ENCODE measurements at places on chromosomes 2 and 18. TPM values are rescaled to one million over a fixed set of nuclear protein-coding genes. Genes with fewer than 3 reads are reported as not detected.
A peak's percentile ranks its signal among the peaks of the same experiment; 100 is the strongest.

POTEC gene
- total RNA-seq: not detected

GRCh38 chr2:104793966-104794365 lies 59.9 kb upstream of the POU3F3 start:
- no peaks in the 10 kb centered on the region for H3K36me3 ChIP-seq
- no peak overlapping the region for H3K4me3 ChIP-seq
- peaks cover 8% of the 10 kb centered on the region for H3K27me3 ChIP-seq
- H3K4me1 ChIP-seq: no peaks in the 10 kb centered on the region

AP1S3 gene
- 4.7 TPM for total RNA-seq

UGT1A4 gene
- not detected for total RNA-seq

CCDC178 gene
- total RNA-seq: 1.6 TPM

DNA sequence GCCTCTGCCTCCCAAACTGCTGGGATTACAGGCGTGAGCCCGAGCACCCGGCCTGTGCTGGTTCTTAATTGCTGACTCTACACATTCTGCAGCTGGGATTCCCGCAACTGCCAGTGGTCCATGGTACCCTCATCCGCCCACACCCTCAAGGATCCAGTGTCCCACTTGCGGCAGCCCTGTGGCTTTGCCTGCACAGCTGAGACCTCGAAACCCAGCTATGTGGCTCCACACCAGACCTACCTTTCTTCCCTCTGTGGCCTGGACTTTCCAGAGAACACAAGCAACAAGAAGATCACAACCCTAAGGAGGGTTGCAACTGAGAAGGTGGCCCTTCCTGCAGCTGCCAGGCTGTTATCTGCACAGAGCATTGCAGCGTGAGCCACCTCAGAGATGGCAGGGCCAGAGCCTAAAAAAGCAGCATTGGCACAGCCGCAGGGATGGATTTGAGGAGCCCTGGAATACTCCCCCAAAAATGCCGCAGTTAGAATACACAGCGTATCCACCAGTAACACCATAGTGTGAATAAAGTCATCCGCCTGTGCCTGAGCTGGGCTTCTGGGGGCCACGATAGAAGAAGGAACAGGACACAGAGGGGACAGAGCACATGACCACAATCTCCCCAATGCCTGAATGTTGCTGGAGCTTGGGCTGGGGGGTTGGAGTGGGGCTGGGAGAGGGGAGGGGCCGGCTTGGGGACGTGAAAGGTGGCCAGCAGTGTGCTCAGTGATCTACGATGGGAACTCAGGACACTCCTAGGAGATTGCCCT lies 1.9 kb downstream of the GPR55 start:
- H3K27ac ChIP-seq: no peak overlapping the region
- H3K4me1 ChIP-seq: no peaks in the 10 kb centered on the region
- DNase-seq: no peak
- no peak overlapping the region for H3K4me3 ChIP-seq
- H3K36me3 ChIP-seq: no peaks in the 10 kb centered on the region

DNA sequence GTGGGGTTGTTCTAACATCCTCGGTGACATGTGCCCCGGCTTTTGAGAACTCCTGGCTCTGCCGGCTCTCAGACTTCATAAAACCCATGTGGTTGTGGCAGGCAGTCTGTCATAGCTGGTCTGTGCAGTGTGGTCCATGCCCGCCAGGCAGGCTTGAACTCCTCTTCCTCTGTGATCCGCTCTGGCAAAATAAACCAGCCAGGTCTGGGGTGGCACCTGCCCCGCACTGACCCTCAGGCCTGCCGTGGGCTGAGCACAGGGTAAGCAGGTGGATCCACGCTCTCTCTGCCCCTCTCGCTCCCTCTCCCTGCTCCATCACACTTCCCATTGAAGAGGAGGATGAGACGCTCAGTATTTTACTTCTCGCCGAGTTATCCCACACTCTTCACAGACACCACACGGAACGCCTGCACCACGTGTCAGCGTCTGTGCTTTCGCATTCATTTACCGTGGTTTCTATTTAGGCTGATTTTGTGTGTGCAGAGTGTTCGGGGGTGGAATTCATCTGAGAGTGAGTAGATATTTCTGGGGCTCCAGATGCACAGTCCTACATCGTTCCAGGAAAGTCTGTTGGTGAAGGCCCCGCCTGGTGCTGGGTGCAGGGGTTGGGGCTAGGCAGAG lies 56.4 kb downstream of the RTP5 start:
- H3K4me3 ChIP-seq: no peak overlapping the region
- H3K4me1 ChIP-seq: no peaks in the 10 kb centered on the region
- no peaks in the 10 kb centered on the region for H3K27me3 ChIP-seq
- no peak overlapping the region for H3K27ac ChIP-seq
- H3K36me3 ChIP-seq: no peaks in the 10 kb centered on the region

- no peak overlapping the region for H3K4me3 ChIP-seq
- H3K4me1 ChIP-seq: no peaks in the 10 kb centered on the region
- DNase-seq: no peak
- no peak overlapping the region for H3K27ac ChIP-seq
Measured at GRCh38 chr2:182301093-182301492, 125.7 kb downstream of the PDE1A start.

GRCh38 chr2:231393149-231394131 lies 2.1 kb upstream of the B3GNT7 start:
- H3K27me3 ChIP-seq: peaks cover 3% of the 10 kb centered on the region
- no peak overlapping the region for H3K4me3 ChIP-seq
- no peak for DNase-seq
- H3K27ac ChIP-seq: peak overlapping the region; percentile 25
- no peaks in the 10 kb centered on the region for H3K36me3 ChIP-seq

DNA sequence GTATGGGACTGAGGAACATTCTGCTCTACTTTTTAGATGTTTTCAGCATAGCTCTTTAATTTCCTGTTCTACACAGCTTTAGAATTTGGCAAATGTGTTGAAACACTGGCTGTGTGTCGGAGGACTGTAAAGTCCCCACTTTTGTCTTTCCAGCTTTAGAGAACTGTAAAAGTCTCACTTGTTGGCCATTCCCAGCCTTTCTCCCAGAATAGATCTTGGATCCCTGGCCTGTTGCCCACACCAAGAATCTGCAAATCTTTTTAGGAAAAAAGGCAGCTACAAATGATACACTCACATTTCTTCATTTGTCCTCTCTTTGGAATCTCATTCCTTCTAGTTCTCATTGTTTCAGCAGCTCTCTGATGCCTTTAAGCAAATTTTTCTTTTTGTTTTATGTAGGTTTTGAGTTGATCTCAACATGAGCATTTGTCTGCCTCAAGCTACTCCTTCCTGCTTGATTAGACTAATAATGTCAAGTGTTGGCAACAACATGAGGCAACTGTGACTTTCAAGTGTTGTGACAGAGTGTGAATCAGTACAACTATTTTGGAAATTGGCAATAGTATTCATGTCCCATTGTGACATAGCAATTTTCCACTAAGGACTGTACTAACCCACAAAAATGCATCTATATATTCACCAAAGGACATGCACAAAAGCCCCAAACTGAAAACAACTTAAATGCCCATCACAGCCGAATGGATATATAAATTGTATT lies 610.8 kb downstream of the EPHA4 start:
- no peak overlapping the region for H3K4me3 ChIP-seq
- DNase-seq: no peak
- H3K36me3 ChIP-seq: no peaks in the 10 kb centered on the region
- no peaks in the 10 kb centered on the region for H3K27me3 ChIP-seq

- no peaks in the 10 kb centered on the region for H3K4me1 ChIP-seq
- H3K36me3 ChIP-seq: no peaks in the 10 kb centered on the region
- H3K4me3 ChIP-seq: no peak overlapping the region
- DNase-seq: no peak
Measured at GRCh38 chr2:225512876-225513540, 113.5 kb downstream of the NYAP2 start.

DNA sequence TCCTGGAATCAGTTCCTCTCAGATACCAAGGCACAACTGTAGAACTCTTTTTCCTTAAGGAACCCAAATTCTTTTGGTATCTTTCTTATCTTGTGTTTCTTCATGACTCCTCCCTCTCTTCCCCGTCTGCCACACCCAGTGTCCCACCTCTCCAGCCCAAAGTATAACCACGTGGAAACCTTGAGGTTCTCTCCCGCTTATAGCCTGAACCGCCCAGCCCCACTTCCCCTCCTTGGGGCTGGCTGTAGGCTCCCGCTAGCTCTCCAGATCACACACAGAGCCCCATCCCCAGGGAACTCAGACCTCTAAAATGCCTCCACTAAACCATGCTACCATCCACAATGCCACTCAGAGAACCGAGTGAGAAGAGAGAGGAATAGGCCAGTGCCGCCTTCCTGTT lies 87.5 kb downstream of the MAPRE2 start:
- no peak overlapping the region for H3K27ac ChIP-seq
- no peak overlapping the region for H3K4me3 ChIP-seq
- no peaks in the 10 kb centered on the region for H3K4me1 ChIP-seq
- no peak for DNase-seq
- H3K27me3 ChIP-seq: no peaks in the 10 kb centered on the region

- H3K36me3 ChIP-seq: no peaks in the 10 kb centered on the region
- H3K4me1 ChIP-seq: no peaks in the 10 kb centered on the region
- H3K4me3 ChIP-seq: no peak overlapping the region
- DNase-seq: no peak
Measured at GRCh38 chr2:174846218-174846617, 81.9 kb upstream of the CHRNA1 start.

DNA sequence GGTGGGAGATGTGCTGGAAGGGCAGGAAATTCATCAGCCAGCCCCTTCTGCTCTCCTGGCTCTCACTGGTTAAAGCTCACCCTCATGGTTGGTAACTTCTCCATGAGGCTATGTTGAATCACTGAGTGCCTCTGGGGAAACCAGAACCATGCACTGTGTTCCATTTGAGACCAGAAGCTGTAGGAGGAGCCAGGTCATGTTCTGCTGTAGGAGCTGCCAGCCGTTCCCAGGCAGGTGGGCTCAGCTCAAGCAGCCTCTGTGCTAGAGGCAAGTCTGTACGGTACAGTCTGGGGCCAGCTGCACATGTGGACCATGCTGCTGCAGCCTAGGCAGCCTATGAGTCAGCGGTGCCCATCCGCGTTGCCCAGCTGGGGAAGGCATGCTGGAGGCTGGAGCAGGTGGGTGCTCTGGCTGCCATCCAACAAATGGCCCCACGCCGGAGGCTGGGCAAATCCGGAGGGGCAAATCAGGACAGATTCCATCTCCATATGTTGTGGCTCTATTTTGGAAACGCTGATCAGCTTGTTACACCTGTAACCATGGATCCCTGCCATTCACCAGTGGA lies 22.0 kb upstream of the KCNF1 start:
- H3K27ac ChIP-seq: no peak overlapping the region
- H3K36me3 ChIP-seq: no peaks in the 10 kb centered on the region
- peaks cover 17% of the 10 kb centered on the region for H3K27me3 ChIP-seq
- H3K4me1 ChIP-seq: no peaks in the 10 kb centered on the region
- no peak overlapping the region for H3K4me3 ChIP-seq
- DNase-seq: no peak

EEF1B2 gene
- total RNA-seq: 563 TPM

RAD51AP2 gene
- under 0.01 TPM for total RNA-seq

- H3K27me3 ChIP-seq: no peaks in the 10 kb centered on the region
- H3K27ac ChIP-seq: no peak overlapping the region
- H3K4me3 ChIP-seq: no peak overlapping the region
- no peaks in the 10 kb centered on the region for H3K36me3 ChIP-seq
- H3K4me1 ChIP-seq: no peaks in the 10 kb centered on the region
- no peak for DNase-seq
Measured at GRCh38 chr2:204681412-204681811, 136.1 kb downstream of the PARD3B start.

SP140 gene
- total RNA-seq: 2.6 TPM

DNA sequence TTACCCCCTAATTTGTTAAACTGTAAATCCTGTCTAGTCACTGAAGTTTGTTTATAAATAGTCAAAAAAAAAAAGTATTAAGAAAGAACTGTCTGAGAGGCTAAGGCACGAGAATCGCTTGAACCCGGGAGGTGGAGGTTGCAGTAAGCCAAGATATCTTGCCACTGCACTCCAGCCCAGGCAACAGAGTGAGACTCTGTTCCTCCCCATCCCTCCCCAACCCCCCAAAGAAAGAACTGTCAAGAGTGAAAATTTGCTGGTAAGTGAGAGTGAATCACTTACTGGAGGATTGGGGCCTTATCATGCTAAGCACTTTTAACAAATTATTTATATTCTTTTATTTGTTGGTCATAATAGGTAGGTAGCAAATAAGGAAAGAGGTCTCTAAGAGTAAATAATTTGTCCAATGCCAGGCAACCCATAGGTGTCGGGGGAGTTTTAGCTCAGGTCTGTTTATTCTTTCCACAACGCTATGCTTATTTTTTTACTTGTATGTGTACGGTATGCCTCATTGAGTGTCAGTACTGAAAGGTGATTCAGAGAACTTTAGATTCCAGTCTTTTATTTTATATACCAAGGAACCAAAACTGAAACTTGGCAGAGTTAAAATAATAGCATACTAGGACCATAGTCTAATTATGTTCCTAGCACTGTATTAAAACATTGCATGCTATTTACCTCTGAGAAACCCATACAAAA lies 2.5 kb downstream of the TAF4B start:
- H3K36me3 ChIP-seq: no peaks in the 10 kb centered on the region
- H3K27ac ChIP-seq: no peak overlapping the region
- no peaks in the 10 kb centered on the region for H3K4me1 ChIP-seq
- no peak overlapping the region for H3K4me3 ChIP-seq

SH3BP4 gene
- 28.5 TPM for total RNA-seq

- no peak for DNase-seq
- no peaks in the 10 kb centered on the region for H3K27me3 ChIP-seq
- no peaks in the 10 kb centered on the region for H3K4me1 ChIP-seq
Measured at GRCh38 chr18:27240383-27240782, 55.3 kb upstream of the CHST9 start.

GRCh38 chr2:214489181-214489580 lies 78.3 kb downstream of the VWC2L start:
- DNase-seq: no peak
- H3K4me1 ChIP-seq: no peaks in the 10 kb centered on the region
- no peaks in the 10 kb centered on the region for H3K27me3 ChIP-seq
- H3K36me3 ChIP-seq: no peaks in the 10 kb centered on the region

NT5DC4 gene
- not detected for total RNA-seq

CASP10 gene
- 13.1 TPM for total RNA-seq

DNA sequence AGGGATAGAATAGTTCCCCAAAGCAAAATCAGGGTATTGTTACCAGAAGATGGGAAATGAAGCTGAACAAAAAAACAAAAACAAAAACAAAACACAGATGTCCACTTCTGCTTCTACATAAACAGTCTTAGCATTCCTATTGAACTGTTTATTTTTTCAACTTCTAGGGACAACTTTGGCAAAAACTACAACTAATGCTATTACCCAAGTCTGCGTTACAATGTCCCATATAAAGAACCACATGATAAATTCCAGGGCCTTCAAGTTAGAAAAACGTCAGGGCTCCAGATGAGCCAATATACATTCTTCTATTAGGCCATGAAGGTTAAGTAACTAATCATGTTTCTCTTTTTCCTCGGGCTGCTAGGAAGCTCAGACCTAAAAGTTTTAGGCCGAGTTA lies 16.9 kb downstream of the PID1 start:
- H3K27me3 ChIP-seq: no peaks in the 10 kb centered on the region
- no peak for DNase-seq
- no peak overlapping the region for H3K4me3 ChIP-seq
- no peaks in the 10 kb centered on the region for H3K36me3 ChIP-seq
- H3K4me1 ChIP-seq: no peaks in the 10 kb centered on the region

Data from breast epithelium (tissue), 4 donors.